ENCODE measurements at places on chromosomes 16 and 17.

- no peak for DNase-seq
Measured at GRCh38 chr17:32116937-32117336, 25.4 kb upstream of the RHOT1 start.

DNA sequence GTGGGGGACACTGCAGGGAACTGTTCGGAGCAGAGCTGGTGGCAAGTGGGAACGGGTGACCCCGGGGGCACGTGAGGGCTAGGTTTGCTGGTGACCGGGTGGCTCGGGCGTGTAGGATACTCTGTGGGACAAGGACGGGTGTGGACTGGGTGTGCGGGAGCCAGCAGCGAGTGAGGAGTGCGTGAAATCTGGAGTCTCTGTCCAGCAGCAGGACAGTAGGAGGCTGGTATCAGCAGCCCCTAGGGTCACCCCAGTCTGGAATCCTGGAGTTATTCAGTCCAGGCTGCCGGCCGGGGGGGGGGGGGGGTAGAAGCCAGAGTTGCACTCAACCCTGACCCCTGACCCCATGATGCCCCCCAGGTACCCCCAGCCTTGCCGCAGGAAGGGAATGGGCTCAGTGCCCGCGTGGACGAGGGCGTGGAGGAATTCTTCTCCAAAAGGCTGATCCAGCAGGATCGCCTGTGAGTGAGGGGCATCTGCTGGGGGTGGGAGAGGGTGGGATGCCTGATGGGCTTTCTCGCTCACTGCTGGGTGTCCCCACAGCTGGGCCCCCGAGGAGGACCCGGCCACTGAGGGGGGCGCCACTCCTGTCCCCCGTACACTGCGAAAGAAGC lies 6.2 kb downstream of the ACD start:
- no peak for DNase-seq

DNA sequence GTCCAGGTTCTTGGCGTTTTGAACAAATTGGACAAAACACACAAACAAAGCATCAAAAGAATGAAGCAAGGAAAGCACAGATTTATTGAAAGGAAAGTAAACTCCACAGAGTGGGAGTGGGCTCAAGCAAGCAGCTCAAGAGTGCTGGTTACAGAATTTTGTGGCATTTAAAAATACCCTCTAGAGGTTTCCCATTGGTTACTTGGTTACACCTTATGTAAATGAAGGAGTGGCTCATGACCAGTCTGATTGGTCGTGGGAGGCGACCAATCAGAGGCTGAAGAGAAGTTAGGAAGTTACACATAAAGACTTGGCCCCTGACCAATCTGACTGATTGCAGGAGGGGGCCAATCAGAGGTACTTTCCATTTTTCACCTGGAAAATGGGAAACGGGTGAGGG lies 1373.8 kb upstream of the GOT2 start:
- DNase-seq, result no peak

DNA sequence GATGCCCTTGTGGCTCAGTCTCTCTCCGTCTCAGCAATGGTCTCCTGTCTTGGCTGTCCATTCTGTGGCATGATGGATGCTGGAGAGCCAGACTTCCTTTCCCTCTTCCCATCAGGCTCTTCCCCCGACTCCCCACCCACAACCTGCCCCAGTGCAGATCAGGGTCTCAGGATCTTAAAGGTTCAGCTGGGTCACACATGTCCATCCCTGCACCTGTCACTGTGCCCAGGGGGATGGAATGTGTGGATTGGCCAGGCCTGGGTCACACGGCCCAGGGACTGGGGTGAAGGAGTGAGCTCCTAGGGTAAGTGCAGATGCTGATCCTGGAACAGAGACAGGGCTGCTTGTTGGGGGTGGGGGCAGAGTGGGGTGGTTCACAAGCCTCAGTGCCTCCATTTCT lies 23.0 kb downstream of the ADGRG5 start:
- no peak for DNase-seq

GRCh38 chr17:63550817-63551639 lies 751 bp downstream of the DCAF7 start:
- DNase-seq, result no peak

- no peak for DNase-seq
Measured at GRCh38 chr17:19756546-19756945, 8.4 kb upstream of the ALDH3A1 start.

- no peak for DNase-seq
Measured at GRCh38 chr17:36884495-36885152, 52.7 kb upstream of the LHX1 start.

DNA sequence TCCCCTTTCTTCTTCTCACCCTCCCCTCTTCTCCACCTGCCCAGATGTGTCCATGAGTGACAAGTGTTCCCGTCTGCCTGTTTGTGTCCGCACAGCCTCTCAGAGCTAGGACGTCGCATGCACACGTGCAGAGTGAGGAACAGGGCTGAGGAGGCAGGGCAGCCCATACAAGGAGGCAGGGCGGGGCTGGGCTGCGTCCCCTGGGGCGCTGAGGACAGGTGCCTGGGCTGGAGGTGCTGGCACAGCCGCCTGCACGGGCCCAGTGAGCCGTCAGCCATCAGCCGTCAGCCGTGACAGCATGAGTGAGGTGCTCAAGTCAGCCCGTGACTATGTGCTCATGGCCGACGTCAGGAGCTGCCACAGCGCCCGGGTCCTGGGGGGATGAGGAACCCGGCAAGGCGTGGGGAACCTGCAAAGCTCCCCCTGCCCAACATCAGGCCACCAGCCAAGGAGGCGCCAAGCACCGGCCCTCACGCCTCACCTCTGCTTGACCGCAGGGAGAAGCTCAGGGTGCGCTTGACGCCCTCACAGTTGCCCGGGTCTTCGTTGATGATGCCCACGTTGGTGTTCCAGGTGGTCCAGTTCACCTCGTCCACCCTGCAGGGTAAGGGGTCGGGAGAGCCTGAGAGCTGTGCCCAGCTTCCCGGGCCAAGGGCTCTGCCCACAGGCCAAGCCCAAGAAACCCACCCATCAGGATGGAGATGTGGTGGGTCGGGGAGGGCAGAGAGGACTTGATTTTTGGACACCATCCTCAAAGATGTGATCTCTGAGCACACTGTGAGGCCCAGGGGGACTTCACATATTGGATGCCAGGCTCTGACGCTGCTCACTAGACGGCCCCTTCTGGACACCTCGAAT lies 13.7 kb upstream of the TRPV3 start:
- DNase-seq, result no peak

DNA sequence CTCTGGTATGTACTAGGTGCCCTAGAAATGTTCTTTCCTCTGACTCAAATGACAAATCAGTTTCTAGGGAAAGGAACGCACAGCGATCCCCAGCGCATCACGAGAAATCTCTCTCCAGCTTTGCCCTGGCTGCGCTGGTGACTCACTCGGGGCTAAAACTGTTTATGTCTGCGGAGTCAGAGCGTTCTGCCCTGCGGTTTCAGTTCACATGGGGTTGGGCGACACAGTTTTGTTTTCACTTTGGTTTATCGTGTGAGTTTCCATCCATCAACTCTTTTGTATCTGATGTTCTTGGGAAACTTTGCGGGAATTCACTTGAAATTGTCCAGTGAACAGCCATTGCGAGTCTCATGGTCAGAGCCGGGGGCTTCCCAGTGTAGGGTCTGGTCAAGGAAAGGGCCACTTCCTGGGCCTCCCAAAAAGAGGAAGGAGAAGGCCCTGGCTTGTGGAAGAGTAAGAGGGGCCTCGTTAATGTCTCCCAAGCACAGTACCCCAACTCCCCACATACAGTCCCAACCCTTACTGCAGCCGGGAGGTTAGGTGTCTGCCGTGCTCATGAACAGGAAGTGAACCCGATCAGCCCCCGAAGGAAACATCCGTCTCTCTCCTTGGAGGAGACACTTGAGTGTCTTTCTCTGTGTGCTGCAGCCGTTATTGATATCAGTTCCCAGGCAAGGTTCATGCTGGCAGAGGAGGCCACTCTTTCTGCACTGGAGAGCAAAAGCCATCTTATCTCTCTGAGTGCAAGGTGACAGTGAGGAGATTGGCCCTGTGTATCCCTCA lies 643.2 kb downstream of the WWOX start:
- DNase-seq, result peak; percentile 45

- no peak for DNase-seq
Measured at GRCh38 chr17:79670537-79671084, 59.8 kb upstream of the RBFOX3 start.

GRCh38 chr17:72457712-72458111 lies 336.9 kb downstream of the SOX9 start:
- DNase-seq, result no peak

GRCh38 chr16:400061-400591 lies 1.6 kb upstream of the DECR2 start:
- no peak for DNase-seq

DNA sequence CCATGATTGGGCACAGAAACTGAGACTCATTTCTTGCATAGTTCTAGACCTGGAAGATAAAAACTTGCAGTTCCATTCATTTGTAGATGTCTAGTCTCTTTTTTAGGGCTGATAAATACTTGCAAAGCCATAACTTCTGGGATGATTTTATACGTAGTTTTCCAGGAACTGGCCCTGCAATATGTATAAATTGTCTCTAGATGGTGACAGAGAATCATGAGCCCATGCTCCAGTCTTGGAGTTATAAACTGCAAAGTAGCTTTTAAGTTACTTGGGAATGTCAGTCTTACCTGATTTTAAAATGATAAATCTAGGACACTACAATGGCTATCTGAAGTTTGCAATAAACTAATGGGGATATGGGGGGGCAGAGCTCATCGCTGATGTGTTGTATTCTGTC lies 3.0 kb upstream of the ADAMTS18 start:
- DNase-seq, result no peak

- DNase-seq, result no peak
Measured at GRCh38 chr17:83072600-83073358, 6.6 kb upstream of the METRNL start.

- no peak for DNase-seq
Measured at GRCh38 chr16:1159325-1159972, 6.5 kb downstream of the CACNA1H start.

GRCh38 chr16:27703545-27703944 lies 153.6 kb downstream of the KATNIP start:
- DNase-seq, result no peak

- DNase-seq, result no peak
Measured at GRCh38 chr17:63525190-63525946, 2.2 kb downstream of the KCNH6 start.

- DNase-seq, result no peak
Measured at GRCh38 chr17:290626-291025, 62.0 kb downstream of the RPH3AL start.

- DNase-seq, result no peak
Measured at GRCh38 chr16:17509194-17509593, 38.4 kb upstream of the XYLT1 start.

DNA sequence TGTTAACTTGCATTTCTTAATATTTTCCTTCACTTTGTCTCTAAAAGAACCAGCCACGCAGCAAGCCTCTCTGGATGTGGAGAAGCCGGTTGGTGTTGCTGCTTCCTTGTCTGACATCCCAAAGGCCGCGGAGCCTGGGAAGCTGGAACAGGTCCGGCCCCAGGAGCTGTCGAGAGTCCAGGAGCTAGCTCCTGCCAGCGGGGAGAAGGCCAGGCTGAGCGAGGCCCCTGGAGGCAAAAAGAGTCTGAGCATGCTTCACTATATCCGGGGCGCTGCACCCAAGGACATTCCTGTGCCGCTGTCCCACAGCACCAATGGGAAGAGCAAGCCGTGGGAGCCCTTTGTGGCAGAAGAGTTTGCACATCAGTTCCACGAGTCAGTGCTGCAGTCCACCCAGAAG lies 22.8 kb downstream of the GINS2 start:
- DNase-seq, result no peak

- DNase-seq, result no peak
Measured at GRCh38 chr17:79606487-79607281, 4.2 kb downstream of the RBFOX3 start.

DNA sequence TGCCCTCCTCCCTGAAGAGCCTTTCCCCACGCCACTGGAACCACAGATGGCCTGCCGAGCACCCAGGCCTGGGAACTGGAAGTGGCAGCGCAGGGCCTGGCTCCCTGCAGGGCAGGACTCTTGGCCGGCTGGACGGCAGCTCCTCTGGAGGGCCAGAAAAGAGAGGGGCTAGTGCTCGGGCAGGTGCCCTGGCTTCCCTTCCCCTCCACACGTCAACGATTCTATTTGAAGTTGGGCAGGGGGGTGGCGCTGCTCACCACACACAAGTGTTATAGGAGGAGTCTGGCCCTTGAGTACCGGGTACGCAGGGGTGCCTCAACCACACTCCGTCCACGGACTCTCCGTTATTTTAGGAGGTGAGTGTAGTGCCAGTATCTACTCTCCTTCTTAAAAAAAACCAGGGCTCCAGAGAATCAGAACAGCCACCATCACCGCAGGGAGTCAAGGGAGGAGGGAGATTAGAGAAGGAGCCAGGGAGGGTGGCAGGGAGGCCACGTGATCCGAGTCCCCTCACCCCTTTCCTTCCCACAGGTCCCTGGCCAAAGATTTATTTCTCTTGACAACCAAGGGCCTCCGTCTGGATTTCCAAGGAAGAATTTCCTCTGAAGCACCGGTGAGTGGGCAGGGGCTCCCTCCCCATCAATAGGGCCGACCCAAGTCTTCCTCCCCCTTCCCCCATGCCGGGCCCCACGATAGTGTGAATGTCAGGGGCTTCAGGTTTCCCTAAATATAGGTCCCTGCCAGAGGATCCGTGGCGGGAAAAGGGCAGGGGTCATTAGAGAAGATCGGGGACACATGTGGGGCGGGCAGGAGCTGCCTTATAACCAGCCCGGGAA lies 1.4 kb upstream of the ALDOA start:
- peak; percentile 44 for DNase-seq

GRCh38 chr17:73305845-73306836 lies 5.7 kb downstream of the CDC42EP4 start:
- no peak for DNase-seq

- DNase-seq, result no peak
Measured at GRCh38 chr17:14150619-14151018, 81.3 kb downstream of the COX10 start.

DNA sequence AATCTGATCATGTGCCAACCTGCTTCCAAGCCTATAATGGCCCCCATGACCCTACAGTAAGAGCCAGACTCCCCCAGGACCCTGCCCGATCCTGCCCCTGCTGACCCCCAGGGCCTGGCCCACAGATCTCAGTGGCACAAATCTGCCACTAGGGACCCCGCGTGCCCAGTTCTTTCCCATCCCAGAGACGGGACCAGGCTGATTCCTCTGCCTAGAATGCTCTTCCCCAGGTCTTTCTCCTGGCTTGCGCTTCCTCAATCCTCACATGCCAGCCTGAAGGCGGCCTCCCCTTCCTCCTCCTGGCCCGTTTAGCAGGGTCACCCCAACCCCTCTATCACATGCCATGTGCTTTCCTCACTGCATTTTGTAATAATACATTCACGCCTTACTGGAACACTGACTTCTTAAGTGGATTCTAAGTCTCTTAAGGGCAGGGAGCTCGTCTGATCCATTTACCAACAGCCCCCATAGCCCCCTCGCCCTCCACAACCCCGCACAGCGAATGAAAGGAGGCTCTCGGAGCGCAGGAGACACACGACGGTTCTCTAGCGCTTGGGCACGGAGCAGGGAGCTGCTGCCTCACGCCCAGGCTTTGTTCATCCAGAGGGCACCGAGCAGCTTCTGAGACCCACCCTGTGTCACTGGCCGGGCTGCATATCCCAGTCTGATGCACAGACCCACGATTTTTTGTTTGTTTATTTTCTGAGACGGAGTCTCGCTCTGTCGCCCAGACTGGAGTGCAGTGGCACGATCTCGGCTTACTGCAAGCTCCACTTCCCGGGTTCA lies 1.2 kb downstream of the TRIM65 start:
- DNase-seq, result no peak

Data from stimulated activated CD4-positive, alpha-beta T cell treated with anti-CD3 and anti-CD28 coated beads, Interleukin-1b, Interleukin-23, amount 100 ng/mL, for 1 hour (primary cell).